ENCODE measurements at places on chromosomes 6 and 20. TPM values are rescaled to one million over a fixed set of nuclear protein-coding genes. Genes with fewer than 3 reads are reported as not detected.

The CLDN20 gene
- total RNA-seq: not detected

The ECT2L gene
- not detected for total RNA-seq

The ZNF391 gene
- 0.47 TPM for total RNA-seq

The LKAAEAR1 gene
- not detected for total RNA-seq

DNA sequence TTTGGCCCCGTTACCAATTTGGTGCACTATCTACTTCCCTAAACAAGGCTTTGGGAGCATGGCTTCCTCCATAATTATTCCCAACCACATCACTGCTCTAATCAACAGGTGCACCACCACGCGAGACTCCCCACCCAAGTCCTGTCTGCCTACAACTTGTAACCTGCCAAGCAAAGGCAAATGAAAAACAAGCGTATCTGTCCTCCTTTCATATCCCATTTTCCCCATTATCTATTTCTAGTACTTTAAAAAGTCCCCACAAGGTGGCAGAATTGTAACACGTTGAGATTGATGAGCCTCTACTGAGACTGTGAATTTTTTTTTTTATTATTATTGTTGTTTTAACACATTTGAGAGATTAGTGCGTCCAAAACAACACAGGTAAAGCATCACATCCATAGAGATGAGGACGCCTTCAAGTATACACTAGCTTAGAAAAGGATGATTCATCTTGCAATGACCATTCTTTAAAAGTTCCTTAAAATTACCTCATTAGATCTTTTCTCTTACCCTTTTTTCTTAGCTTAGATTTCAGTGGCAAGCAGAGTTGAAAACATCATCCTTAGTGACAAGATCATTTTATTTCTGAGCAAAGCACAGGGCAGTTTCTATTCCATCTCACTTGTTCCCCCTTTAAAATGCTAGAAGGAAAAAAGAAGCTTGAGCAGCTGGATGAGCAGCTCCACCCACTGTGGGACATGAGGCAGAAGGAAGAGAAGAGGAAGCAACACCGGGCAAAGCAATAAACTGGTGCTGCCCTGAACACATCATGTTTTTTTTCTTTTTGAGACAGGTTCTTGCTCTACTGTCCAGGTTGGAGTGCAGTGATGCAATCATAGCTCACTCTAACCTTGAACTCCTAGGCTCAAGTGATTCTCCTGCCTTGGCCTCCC is 210.8 kb downstream of the ARHGAP18 start:
- DNase-seq: peak; percentile 85

DNA sequence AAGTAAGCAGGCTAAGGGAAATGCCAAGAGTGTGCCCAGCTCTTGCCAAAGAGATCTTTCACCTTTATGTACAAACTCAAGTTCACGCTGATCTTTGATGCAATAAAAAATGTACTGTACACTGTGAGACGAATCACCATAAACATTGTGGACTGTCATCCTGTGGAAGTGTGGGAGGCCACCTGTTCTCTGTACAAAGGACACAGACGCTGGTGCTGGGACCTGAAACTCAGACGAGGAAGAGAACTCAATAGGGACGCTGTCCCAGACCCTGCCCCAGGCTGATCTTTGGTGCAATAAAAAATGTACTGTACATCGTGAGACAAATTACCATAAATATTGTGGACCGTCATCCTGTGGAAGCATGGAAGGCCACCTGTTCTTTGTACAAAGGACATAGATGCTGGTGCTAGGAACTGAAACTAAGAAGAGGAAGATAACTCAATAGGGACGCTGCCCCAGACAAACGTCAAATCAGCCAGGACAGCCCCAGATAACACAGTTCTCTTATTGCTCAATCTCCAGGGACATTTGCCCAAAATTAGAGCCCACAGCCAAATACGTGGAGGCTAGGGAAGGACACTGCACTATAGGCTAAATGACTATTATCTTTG is 312.7 kb upstream of the SGK1 start:
- DNase-seq: peak; percentile 73

- no peak for DNase-seq
Observed at GRCh38 chr6:14762077-14762476, 483.8 kb upstream of the JARID2 start.

- no peak for DNase-seq
Observed at GRCh38 chr20:45323731-45324130, 15.6 kb upstream of the MATN4 start.

- DNase-seq: no peak
Observed at GRCh38 chr20:1396264-1396663, 3.4 kb upstream of the FKBP1A start.
